HuH-7 (cell line): ENCODE measurements at places on chromosomes 3 and 15.
A peak's percentile ranks its signal among the peaks of the same experiment; 100 is the strongest.

GRCh38 chr3:4786431-4786830, 192.8 kb upstream of the BHLHE40 start:
- no peak for DNase-seq

GRCh38 chr3:30353711-30354467, 252.5 kb upstream of the TGFBR2 start:
- DNase-seq: no peak

- no peak for DNase-seq
Observed at GRCh38 chr3:183213415-183214276, 39.4 kb upstream of the B3GNT5 start.

- DNase-seq: no peak
Observed at GRCh38 chr15:88896333-88897033, 1.1 kb upstream of the HAPLN3 start.

GRCh38 chr15:47340571-47340920, 376.8 kb upstream of the SEMA6D start:
- DNase-seq: no peak

GRCh38 chr3:153463895-153464294, 301.9 kb downstream of the RAP2B start:
- DNase-seq: no peak

DNA sequence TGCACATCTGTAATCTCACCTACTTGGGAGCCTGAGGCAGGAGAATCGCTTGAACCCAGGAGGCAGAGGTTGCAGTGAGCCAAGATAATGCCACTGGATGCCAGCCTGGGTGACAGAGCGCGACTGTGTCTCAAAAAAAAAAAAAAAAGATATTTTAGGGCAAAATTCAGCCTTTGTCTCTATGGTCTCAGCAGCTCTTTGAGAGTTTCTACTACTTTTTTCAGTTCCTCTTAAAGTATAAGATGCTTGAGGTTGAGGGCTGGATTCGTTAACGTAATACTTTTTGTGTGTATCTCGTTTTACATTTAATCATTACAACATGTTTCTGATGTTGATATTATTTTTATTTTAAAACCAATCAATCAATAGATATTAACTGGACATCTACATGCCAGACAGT, 381.2 kb upstream of the TBL1XR1 start:
- DNase-seq: no peak

- no peak for DNase-seq
Observed at GRCh38 chr3:2920103-2920502, 190.1 kb downstream of the IL5RA start.

- no peak for DNase-seq
Observed at GRCh38 chr3:150370122-150370602, 37.9 kb upstream of the TSC22D2 start.

DNA sequence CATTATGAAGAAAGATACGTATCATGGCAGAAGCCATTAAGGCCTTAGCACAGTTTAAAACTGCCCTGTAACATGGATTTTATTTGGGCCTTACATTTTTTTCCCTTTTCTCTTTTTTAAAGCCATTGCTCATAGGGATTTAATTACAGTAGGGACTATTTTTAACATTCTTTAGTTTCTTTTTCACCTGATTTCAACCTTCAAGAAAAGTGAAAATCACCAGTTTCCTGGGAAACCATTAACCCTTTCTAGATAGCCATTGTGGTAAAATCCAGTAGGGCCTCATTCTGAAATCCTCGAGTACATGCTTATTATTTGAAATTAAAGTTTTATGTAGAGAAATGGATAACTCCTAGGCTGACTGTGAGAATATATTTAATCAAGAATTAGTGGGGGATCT, 3.1 kb downstream of the SPRED1 start:
- no peak for DNase-seq

DNA sequence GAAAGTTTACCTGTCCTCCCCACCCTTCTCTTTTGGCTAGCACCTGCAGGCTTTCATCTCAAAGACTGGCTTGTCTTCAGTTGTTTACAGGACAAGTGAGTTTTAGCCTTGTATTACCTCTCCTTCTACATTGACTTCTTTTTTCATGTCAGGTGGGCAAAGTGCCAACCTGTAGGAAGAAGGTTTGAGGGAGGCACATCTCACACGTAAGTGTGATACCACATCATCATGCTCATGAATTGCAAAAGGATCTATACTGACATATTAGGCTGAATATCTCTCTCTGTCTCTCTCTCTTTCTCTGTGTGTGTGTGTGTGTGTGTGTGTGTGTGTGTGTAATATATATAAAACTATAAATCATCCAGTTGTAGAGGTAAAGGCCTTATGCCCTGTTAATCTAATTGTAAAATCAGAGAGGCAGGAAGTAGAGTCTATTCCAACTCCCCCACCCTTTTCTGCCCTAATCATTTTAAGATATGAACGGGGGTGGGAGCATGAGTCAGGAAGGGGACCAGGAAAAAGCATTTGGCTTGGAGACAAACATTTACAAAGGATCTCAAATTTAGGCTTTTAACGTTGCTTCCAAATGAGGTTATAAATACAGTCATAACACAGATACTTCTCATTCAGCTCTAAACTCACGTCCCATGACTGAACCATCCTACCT, 107.0 kb upstream of the PFN2 start:
- no peak for DNase-seq

DNA sequence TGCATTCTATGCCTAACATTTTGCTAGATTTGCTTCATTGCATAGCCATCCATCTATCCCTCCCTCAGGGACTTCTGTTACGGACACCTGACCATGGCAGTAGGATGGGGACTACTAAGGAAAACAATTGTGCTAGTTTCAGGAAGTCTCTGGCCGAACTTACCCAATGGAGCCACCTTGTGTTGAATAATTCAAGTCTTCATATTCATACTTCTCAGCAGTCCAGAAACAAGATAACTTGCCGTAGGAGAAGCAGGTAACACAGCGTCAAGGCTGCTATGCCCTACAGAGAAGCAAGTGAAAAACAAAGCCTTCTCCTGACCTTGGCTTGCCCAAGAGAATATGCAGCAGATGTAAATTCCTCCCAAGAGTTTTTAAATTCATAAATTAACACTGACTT, 685.3 kb downstream of the GRM7 start:
- DNase-seq: no peak

- peak; percentile 70 for DNase-seq
Observed at GRCh38 chr3:124887177-124887931, at the start of gene ITGB5. Gene ITGB5, minus strand, starts transcription at chr3:124887365. Its CDS starts 365 bp downstream, at chr3:124887000.

GRCh38 chr3:127820826-127821313, 1.4 kb downstream of the MGLL start:
- DNase-seq: no peak

DNA sequence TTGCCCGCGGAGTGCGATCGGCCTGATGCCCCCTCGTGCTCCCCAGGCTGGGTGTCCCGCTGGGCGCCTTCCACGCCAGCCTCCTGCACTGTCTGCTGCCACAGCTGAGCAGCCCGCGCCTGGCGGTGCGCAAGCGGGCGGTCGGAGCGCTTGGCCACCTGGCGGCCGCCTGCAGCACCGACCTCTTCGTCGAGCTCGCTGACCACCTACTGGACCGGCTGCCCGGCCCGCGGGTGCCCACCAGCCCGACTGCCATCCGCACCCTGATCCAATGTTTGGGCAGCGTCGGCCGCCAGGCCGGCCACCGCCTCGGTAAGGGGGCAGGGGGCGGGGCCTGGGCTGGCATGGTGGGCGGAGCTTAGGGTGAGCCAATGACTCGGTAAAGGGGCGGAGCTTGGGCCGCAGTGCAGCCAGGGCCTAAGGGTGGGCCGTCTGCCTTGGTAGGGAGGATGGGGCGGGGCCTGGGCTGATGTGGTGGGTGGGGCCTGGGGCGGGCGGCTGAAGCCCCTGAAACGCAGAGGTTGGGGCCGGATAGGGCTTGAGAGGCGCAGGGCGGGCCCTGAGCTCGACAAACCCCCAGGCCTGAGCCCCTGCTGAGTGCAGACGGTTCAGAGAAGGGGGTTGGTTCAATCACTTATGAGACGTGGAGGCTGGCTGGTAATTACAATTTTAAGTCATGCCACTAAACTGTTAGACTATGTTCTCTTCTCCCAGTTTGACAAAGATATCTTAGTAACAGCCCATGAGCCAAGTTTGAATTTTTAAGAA, 13.7 kb downstream of the CAND2 start:
- peak; percentile 99 for DNase-seq

DNA sequence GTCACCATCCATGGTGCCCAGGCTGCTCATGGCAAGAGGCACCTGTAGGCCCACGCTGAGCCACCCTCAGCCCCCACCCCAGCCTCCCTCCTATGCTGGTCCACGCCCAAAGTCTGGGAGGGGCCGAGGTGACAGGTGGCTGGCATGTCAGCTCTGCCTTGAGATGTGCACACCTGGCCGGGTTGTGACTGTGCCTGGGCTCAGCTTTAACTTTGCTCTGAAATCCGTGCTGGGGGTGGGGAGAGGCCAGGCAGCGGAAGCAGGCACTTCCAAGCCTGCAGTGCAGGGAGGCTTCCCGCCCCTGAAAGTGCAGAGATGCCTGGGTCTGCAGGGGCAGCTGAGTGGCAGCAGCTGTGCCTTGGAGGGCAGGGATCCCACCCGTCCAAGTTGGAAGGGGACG, 1124.8 kb downstream of the SI start:
- no peak for DNase-seq

- no peak for DNase-seq
Observed at GRCh38 chr3:17972476-17972875, 230.0 kb upstream of the TBC1D5 start.

DNA sequence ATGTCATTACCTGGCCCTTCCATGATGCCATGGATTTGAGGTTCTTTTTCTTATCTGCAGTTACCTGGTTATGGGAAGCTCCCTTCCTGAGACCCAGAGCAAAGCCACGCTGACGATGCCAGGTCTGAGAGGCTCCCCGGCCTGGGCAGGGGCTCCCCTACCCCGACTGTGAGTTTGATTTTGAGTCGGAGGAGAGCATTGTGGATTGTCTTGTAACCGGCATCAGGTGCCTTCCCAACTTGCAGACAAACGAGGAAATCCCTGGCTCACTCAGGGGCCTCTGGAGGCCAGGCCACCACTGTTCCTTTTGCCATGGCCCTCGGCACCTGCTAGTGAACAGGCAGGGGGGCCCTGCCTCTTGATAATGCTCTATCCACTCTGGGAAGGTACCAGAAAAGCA, 151.4 kb downstream of the ATP10A start:
- DNase-seq: no peak

- DNase-seq: no peak
Observed at GRCh38 chr3:151011427-151011826, 38.9 kb upstream of the CLRN1 start.

GRCh38 chr3:18666655-18667054, 241.5 kb upstream of the SATB1 start:
- DNase-seq: no peak

DNA sequence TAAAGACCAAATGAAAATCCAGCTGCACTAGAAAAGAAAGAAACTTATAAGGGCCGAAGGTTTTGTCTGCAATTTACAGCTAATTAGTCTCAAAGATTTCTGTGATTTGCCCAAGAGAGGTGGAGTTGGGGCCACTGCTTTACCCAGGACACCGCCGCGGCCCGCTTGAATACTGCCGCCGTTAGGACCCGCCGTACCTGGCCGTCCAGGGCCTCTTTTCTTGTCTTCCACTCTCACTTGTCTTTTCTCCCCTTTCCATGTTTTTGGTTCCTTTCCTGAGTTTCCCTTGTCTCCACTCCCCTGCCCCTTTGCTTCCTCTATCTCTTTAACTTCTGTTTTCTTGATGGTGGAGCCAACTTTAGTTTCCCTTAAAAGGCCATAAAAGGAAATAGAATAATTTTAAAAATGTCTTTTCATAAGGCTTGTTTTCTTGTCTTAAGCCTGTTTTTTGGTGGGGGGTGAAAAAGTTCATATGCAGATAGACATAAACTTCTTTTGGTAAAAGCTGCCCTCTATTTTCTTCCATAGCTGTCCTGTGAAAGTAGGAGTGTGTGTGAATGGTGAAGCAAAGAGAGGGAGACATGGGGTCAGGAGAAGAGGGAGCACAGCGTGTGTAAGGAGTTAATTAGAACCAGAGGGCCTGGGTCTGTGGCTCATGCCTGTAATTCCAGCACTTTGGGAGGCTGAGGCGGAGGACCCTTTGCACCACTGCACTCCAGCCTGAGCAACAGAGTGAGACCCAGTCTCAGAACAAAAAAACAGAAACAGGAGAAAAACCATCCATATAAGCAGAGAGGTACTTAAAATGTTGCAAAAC, 16.0 kb upstream of the CCNL1 start:
- no peak for DNase-seq

GRCh38 chr15:43625106-43625505, 6.5 kb upstream of the STRC start:
- DNase-seq: no peak

DNA sequence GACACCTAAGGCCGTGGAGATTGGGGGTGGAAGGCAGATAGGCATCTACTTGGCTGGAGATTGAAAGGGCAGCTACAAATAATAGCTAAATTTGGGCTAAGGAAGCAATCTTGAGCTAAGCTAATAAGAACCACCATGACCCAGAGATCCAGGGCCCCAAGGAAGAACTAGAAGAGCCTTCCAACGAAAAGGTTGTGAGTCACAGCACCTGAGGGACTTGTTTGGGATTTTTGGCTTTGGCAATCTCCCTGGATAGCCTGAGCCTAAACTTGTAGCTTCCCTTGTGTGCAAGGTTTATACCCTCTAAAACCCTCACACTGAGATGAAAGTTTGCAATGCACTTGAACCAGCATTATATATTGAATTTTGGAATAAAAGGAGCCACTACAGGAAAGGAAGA, 364.0 kb upstream of the IL12A start:
- no peak for DNase-seq

- DNase-seq: no peak
Observed at GRCh38 chr15:52008359-52008697, 10.7 kb upstream of the MAPK6 start.

- DNase-seq: peak; percentile 68
Observed at GRCh38 chr15:31391687-31392671, 65.3 kb downstream of the KLF13 start.

GRCh38 chr3:148615382-148615781, 82.3 kb upstream of the AGTR1 start:
- DNase-seq: no peak

DNA sequence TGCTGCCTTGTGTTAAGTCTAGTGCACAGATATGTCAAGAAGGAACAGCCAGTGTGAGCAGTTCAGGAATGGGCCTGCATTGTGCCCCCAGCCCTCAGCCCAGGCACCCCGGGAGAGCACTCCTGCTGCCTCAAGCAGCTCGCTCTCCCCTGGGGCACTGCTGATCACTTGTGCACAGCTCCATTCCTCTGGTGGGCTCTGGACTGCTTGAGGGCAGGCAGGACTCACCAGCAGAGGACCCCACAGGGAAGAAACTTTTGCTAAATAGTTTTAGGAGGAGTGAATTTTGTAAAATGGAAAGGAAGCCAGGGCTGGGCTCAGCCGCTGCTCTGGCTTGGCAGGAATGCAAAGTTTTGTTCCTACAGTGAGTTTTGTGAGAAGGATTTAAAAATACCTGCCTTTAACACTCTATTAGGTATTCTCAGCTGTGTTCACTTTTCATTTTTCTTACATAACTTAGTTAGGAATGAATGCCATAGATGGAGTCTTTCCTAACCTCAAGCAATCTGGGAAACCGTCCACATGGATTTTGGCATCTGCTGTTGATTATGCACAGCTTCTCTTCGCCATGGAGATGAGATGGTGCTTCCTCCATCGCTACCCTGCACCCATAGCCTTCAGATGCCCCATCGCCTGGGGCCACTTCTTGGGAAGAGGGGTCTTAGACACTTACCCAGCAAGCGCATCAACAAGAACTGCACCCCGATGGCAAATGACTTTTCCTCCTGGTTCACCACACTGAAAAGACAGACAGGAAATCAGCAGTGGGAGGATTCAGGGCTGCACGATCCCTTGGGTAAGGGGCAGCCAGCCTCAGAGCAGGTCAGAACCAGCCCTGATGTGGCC, 42.3 kb upstream of the RAB6B start:
- no peak for DNase-seq

GRCh38 chr3:189188466-189188865, 16.7 kb downstream of the TPRG1 start:
- DNase-seq: peak; percentile 37

GRCh38 chr3:30122359-30122758, 484.0 kb upstream of the TGFBR2 start:
- DNase-seq: no peak
